Kidney capillary endothelial cell (primary cell): ENCODE measurements at places on chromosomes 11 and 22.

GRCh38 chr22:48084041-48084728 lies 1321.7 kb downstream of the TBC1D22A start:
- DNase-seq = no peak

DNA sequence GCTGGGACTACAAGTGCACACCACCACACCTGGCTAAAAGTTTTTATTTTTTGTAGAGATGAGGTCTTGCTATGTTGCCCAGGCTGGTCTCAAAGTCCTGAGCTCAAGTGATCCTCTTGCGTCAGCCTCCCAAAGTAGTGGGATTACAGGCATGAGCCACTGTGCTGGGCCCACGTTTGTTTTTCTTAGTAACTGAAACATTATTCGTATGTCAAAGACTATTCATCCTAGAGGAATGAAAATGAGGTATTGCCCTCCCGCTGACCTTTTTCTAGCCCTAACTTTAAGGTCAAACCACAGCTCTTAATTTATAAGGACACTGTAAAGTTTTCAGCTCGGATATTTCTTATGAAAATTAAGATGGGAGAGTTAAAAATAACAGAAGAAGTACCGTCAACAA lies 33.2 kb upstream of the PAX6 start:
- no peak for DNase-seq

DNA sequence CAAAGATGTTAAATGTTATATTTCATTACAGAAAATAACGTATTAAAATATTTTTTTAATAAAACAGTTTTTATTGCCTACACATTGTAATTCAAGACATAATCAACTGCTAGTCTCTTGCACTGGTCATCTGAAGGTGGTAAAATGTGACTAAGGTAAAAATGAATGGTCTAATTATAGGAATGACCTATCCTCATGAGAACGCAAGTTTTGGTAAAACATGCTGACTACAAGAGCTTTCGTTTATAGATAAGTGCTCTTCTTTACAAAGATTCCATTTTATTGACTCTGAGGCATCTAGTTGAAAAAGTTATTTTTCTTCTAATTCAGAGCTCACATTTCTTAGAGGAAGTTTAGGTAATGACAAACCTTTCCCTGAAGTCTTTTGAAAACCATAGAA lies 27.3 kb downstream of the LUZP2 start:
- DNase-seq = no peak

DNA sequence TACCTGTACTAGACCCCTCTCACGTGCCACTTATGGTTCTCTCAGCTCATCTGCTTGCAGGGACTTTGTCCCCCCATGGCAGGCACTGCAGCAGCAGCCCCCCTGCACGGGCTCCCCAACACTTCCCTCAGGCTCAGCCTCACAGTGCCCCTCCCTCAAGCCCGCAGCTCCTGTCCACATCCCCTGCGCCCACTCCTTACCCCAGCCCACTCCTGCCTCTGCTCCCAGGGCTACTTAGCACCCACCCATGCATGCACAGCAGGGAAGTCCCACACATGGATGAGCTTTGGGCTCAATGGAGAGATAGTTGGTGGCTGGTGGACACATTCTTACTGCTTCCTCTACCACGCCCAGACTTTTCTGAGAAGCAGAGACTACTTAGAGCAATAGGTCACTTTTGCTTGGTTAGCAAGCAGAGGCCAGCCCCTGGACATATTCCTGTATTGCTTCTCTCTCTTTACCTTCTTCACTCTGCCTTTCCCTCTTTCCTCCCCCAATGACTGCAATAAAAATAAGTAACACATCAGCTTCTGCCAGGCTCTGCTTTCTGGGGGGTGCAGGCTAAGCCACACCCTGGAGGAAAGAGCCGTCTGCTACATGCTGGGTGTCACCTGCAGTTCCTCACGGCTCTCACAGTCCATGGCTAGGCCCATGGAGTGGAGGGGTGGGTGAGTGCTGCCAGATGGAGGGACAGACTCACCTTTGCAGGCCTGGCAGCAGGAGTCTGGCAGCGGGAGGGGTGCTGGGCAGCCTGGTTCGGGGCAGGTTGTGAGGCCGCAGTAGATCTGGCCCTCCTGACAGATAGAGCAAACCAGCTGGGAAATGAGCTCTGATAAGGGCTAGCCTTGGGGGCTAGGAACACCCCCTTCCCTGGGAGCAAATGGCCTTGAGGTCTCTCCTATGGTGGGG lies 23.4 kb downstream of the CHRDL2 start:
- DNase-seq = no peak

DNA sequence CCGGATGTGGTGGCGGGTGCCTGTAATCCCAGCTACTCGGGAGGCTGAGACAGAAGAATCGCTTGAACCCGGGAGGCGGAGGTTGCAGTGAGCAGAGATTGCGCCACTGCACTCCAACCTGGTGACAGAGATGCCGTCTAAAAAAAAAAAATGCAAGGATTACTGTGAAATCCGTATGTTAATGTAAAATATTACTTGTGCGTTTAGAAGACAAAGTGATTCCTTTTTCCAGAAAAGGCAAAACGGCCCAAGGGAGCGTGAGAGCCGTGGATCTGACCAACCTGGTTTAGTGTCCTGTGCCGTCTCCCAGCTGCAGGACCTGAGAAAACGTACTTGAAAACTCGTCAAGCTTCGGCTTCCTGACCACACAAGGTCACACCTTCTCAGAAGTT lies 905 bp downstream of the HDHD5 start:
- no peak for DNase-seq

DNA sequence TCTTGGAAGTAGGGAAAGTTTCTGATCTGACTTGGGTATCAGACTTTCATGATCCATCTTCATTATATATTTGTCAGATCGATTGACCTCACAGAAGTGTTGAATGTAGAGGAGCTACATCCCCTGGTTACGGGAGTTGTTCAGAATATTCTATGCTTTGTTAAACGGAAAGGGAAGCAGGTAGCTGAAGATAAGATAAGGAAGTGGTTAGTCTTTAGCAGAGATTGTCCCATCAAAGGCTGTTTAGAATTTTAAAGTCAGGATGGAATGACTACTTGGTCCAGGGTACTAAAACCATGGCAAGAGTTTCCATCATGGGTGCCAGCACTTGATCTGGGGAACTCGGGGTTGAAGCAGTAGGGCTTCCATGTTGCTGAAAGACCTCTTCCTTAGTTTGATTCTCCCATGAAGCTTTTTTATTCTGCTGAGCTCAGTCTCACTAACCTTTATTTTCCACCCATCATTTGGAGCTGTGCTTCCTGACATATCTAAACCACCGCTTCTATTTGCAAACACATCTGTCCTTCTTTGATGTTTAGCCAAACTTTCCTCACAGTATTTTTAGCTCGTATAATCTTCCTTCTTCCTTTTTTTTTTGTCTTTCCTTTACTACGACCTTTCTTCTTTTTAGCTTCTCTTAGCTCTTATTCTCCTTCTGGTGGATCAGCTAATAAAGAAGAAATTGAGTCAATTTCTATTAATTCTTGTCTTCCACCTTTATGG lies 4.0 kb upstream of the C22orf31 start:
- DNase-seq = no peak

- no peak for DNase-seq
These were observed 118.2 kb upstream of the KIRREL3 start for GRCh38 chr11:127118811-127119210.

- DNase-seq = no peak
These were observed 22.7 kb upstream of the ADORA2A start for GRCh38 chr22:24404561-24405275.

DNA sequence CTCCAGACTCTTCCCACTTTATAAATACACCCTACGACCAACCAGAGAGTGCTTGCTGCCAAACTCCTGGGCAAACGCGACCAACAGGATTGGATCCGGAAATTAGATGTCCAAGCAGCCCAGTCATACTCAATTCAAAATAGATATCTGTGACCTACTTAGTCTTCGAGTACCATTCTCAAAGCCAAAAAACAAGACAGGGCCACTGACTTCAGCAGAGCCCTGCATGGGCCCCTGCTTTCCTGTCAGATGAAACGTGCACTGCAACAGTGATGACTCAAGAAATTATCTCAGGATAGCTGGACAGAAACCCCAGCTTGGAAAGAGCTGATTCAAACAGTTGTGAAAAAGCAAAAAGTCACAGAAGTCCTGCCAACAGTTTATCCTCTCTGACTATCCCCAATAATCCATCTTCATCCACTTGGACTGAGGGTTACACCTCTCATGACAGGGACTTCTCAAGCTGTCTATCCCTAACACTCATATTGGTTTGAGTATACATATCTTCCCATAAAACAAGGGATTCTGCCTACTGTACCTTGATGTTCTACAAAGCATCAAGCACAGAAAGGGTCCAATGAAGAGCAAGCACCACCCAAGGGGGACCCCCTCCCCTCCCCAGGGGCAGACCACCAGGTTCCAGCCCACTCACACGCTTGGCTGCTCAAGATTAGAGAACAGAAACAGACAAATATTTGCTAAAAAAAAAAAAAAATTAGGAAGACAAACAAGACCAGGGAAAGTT lies 17.4 kb downstream of the SMCO4 start:
- DNase-seq = no peak
